ENCODE measurements at places on chromosomes 2 and 18. TPM values are rescaled to one million over a fixed set of nuclear protein-coding genes. Genes with fewer than 3 reads are reported as not detected.

- no peak overlapping the region for H3K4me3 ChIP-seq
- no peak overlapping the region for H3K27ac ChIP-seq
- DNase-seq, result no peak
- H3K4me1 ChIP-seq, result no peaks in the 10 kb centered on the region
Observed at GRCh38 chr2:223643309-223643708, 41.1 kb upstream of the SCG2 start.

Gene AFG3L2
- 42.3 TPM for total RNA-seq

DNA sequence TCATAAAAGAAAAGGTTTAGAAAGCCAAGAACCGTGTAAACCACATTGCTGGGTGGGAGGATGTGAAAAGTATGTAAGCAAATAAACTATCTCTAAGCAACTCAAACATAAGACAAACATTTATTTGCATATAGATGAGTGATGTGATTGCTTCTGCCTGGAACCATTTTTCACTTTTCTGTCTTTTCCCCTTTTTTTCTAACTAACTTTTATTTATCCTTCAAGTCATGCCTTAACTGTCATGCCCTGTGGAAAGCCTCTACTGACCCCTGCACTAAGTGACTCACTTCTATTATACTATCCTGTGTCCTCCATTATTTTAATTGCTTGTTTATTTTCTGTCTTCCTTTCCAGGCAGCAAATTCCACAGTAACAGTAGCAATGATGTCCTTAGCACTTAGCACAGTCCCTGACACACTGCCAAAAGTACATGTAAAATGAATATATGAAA, 87.5 kb upstream of the CTAGE1 start:
- H3K4me3 ChIP-seq, result no peak overlapping the region
- no peaks in the 10 kb centered on the region for H3K4me1 ChIP-seq
- DNase-seq, result no peak

Gene ABHD1
- 1.1 TPM for total RNA-seq

DNA sequence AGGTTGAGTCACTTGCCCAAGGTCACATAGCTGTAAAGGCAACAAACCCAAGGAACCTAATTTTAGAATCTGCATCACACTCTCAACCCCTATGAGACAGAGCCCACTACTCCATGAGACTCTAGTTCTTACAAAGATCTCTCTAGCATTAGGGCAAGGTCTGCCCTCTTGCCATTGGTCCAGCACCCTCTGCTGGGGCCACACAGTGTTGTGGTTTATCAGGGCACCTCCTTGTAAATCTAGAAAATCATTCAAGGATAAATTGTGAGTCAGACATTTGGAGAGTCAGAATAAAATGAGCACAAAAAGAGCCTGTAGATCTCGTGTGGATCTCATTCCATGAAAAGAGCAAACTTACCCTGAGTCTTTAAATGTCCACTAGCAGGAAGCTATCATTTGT, 91.2 kb downstream of the SLC8A1 start:
- no peak for DNase-seq
- H3K27ac ChIP-seq, result no peak overlapping the region
- no peaks in the 10 kb centered on the region for H3K36me3 ChIP-seq
- no peaks in the 10 kb centered on the region for H3K4me1 ChIP-seq
- no peaks in the 10 kb centered on the region for H3K27me3 ChIP-seq
